Aorta (tissue), 5 donors: ENCODE measurements at places on chromosomes 4 and X.
A peak's percentile ranks its signal among the peaks of the same experiment; 100 is the strongest.

GRCh38 chr4:16908377-16909021 is 10.1 kb upstream of the LDB2 start:
- no peak for DNase-seq
- no peak overlapping the region for H3K27ac ChIP-seq
- no peaks in the 10 kb centered on the region for H3K36me3 ChIP-seq
- H3K4me1 ChIP-seq, result no peaks in the 10 kb centered on the region
- no peak overlapping the region for H3K4me3 ChIP-seq

- H3K36me3 ChIP-seq, result no peaks in the 10 kb centered on the region
- H3K4me3 ChIP-seq, result no peak overlapping the region
- H3K27me3 ChIP-seq, result no peaks in the 10 kb centered on the region
- no peak overlapping the region for H3K27ac ChIP-seq
- H3K4me1 ChIP-seq, result no peaks in the 10 kb centered on the region
- DNase-seq, result no peak
Observed at GRCh38 chr4:9764155-9764696, 17.2 kb upstream of the DRD5 start.

GRCh38 chr4:17623451-17624001 is 9.1 kb downstream of the MED28 start:
- H3K27ac ChIP-seq, result no peak overlapping the region
- no peaks in the 10 kb centered on the region for H3K27me3 ChIP-seq
- peak; percentile 50 for DNase-seq
- H3K36me3 ChIP-seq, result peaks cover 11% of the 10 kb centered on the region

DNA sequence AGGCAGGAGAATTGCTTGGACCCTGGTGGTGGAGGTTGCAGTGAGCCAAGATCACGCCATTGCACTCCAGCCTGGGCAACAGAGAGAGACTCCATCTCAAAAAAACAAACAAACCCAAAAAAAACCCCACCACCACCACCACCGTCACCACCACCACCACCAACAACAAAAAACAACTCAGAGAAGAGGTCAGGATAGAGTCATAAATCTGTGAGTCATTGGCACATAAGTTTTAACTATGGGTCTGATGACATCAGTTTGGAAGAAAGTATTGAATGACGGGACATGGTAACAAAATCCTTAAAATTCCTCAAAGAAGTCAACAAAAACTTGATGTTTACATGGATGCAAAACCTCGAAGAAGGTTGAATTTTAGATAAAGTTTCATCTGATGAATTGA is 288.0 kb upstream of the SFRP2 start:
- no peaks in the 10 kb centered on the region for H3K27me3 ChIP-seq
- DNase-seq, result no peak
- H3K36me3 ChIP-seq, result no peaks in the 10 kb centered on the region
- H3K27ac ChIP-seq, result no peak overlapping the region

GRCh38 chr4:8603931-8604330 is 11.4 kb downstream of the CPZ start:
- no peak overlapping the region for H3K4me3 ChIP-seq
- H3K36me3 ChIP-seq, result no peaks in the 10 kb centered on the region
- no peaks in the 10 kb centered on the region for H3K27me3 ChIP-seq
- DNase-seq, result no peak
- H3K4me1 ChIP-seq, result no peaks in the 10 kb centered on the region

- no peak overlapping the region for H3K4me3 ChIP-seq
- peaks cover 2% of the 10 kb centered on the region for H3K27me3 ChIP-seq
- no peaks in the 10 kb centered on the region for H3K4me1 ChIP-seq
- H3K27ac ChIP-seq, result no peak overlapping the region
Observed at GRCh38 chr4:165723051-165723795, 149.8 kb upstream of the TLL1 start.

DNA sequence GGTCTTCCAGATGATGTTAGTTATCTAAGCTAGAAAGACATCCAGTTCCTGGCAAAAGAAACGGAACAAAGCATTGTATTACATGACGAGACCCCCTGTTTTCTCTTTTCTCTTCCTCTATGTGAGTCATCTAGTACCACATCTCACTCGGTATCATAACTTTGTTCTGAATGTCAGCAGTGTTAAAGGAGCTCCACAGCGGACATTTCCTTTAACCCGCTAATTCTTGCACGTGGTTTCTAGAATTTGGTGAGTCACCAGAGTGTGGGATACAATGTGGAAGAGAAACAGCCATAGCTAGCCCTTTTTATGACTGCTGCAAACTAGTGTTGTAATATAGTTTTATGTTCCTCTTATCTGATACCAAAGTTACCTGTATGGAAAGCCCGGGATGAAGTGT is 243.7 kb downstream of the TENM3 start:
- H3K36me3 ChIP-seq, result no peaks in the 10 kb centered on the region
- H3K27me3 ChIP-seq, result no peaks in the 10 kb centered on the region
- no peak overlapping the region for H3K4me3 ChIP-seq
- no peaks in the 10 kb centered on the region for H3K4me1 ChIP-seq
- DNase-seq, result no peak

DNA sequence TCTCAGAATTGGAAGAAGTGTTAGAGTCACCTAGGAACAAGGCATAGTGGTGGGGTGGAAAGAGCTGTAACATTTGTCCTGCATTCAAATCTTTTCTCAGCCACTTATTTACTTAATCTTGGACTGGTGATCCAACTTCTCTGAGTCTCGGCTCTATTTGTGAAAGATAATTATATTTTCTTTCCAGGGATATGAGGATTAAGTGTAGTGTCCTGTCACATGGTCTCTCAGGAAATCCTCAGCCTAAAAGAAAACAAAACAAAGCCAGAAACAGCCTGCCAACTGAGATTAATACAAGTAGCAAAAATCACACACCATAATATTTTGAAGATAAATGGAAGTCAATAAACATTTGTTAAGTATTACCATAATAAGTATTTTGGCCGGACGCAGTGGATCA is 33.3 kb upstream of the ETNPPL start:
- H3K27me3 ChIP-seq, result no peaks in the 10 kb centered on the region
- H3K36me3 ChIP-seq, result no peaks in the 10 kb centered on the region
- no peaks in the 10 kb centered on the region for H3K4me1 ChIP-seq
- H3K4me3 ChIP-seq, result no peak overlapping the region

- peaks cover 1% of the 10 kb centered on the region for H3K27me3 ChIP-seq
- H3K4me1 ChIP-seq, result no peaks in the 10 kb centered on the region
- H3K27ac ChIP-seq, result no peak overlapping the region
- DNase-seq, result no peak
- H3K36me3 ChIP-seq, result no peaks in the 10 kb centered on the region
Observed at GRCh38 chr4:73883306-73883705, 14.1 kb downstream of the CXCL1 start.

DNA sequence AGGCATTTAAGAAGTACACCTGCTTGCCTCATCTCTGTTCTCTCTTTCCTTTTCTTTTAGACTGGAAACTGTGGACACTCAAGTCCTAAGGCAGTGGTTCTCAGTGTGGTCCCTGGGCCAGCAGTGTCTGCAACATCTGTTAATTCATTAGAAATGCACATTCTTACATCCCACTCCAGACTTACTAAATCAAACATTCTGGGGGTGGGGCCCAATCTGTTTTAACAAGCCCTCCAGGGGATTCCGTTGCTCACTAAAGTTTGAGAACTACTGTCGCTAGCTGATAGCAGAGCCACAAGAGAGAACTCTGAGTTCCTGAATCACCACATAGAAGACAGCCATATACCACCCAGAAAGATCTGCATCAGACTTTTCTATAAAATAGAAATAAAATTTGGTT is 430.6 kb downstream of the BCOR start:
- no peaks in the 10 kb centered on the region for H3K36me3 ChIP-seq
- no peaks in the 10 kb centered on the region for H3K27me3 ChIP-seq
- H3K4me3 ChIP-seq, result no peak overlapping the region
- DNase-seq, result no peak

- no peak overlapping the region for H3K27ac ChIP-seq
- no peak for DNase-seq
- H3K4me3 ChIP-seq, result no peak overlapping the region
- no peaks in the 10 kb centered on the region for H3K36me3 ChIP-seq
- H3K27me3 ChIP-seq, result no peaks in the 10 kb centered on the region
Observed at GRCh38 chr4:145492376-145492775, 10.7 kb downstream of the SMAD1 start.

DNA sequence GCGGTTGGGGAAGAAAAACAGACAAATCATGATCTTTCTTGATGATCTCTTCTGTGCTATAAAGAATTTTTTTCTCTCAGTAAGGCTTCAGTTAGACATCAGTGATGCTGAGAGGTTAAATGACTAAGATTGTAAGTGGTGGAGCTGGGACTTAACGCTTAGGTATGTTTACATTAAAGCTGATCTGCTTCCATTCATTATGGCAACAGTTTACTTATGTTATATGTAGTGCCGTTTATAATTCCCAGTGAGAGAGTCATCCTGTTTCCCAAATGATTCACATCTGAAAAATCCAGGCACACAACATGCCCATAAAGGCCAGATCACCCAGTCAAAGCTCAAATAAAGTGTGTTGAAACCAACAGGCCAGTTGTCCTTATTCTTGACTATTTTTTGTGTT is 50.1 kb downstream of the CENPVL3 start:
- no peaks in the 10 kb centered on the region for H3K27me3 ChIP-seq
- no peak overlapping the region for H3K27ac ChIP-seq
- DNase-seq, result no peak
- H3K4me1 ChIP-seq, result no peaks in the 10 kb centered on the region
- no peaks in the 10 kb centered on the region for H3K36me3 ChIP-seq

DNA sequence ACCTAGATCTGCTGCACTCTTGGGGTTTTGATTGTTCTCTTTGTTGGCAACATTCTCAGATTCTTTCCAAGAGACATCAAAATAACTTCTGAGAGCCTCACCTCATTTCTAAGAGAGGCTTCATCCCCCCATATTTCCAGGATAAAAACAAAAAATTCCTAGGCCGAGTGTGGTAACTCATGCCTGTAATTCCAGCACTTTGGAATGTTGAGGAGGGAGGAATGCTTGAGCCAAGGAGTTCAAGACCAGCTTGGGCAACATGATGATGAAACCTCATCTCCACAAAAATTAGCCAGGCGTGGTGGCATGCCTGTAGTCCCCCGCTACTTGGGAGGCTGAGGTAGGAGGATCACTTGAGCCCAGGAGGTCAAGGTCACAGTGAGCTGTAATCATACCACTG is 477.0 kb downstream of the INPP4B start:
- no peaks in the 10 kb centered on the region for H3K27me3 ChIP-seq
- H3K4me1 ChIP-seq, result peaks cover 5% of the 10 kb centered on the region
- DNase-seq, result no peak
- no peak overlapping the region for H3K27ac ChIP-seq

DNA sequence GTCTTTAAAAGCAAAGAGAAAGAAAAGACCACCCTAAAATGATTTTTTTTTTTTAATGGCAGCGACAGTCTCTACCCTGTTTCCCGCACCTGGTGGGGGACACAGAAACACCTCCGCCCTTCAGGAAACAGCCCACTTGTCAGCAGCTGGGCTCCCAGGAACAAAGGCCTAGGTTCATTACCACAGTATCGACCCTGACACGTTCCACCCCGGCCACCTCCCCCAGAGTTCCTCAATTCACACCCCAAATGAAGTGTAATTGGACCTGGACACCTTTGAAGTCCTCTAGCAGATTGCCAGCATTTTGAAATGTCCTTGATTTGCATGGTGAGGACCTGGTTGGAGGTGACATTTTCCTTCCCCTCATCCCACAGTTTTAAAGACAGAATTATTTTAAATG is 175.0 kb upstream of the BCOR start:
- no peak for DNase-seq
- no peak overlapping the region for H3K27ac ChIP-seq
- H3K4me3 ChIP-seq, result no peak overlapping the region

DNA sequence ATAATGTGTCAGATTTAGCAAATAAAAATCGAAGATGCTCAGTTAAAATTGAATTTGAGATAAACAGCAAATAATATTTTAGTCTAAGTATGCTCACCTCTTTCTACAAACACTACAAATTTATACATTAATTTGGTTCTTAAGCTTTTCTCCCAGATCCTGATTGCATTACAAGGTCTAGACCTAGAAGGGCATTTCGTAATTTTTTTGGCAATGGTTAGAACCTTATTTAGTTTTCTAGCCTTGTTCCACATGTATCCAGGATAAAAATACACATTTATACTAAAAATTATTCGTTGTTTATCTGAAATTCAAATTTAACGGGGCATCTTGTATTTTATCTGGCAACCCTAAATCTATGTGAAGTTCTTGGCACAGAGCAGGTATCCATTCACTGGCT is 2.5 kb upstream of the CDKL5 start:
- no peak for DNase-seq
- H3K4me1 ChIP-seq, result peaks cover 2% of the 10 kb centered on the region
- no peak overlapping the region for H3K4me3 ChIP-seq
- no peaks in the 10 kb centered on the region for H3K36me3 ChIP-seq

- H3K27ac ChIP-seq, result no peak overlapping the region
- H3K4me1 ChIP-seq, result no peaks in the 10 kb centered on the region
- H3K27me3 ChIP-seq, result no peaks in the 10 kb centered on the region
- no peak overlapping the region for H3K4me3 ChIP-seq
- no peaks in the 10 kb centered on the region for H3K36me3 ChIP-seq
Observed at GRCh38 chr4:99411041-99411440, 24.1 kb downstream of the ADH7 start.

DNA sequence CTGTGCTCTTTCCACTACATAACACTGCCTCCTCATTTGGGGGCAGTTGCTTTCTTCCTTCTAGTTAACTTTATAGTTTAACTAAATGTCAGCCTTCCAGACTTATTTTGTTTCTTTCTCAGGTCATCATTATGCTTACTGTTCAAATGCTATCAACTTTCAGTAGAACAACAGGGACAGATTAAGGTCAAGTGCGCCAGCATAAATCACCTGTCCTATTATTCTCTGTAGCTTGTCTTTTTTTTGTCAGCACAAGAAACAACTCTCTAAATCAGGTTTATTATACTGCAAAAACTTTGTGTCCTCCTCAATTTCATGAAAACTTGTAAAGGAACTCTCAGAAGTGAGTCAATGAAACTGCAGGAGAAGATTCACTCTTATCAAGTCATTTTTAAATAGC is 19.6 kb downstream of the SPANXA2 start:
- DNase-seq, result no peak
- no peak overlapping the region for H3K27ac ChIP-seq
- H3K4me1 ChIP-seq, result no peaks in the 10 kb centered on the region
- H3K4me3 ChIP-seq, result no peak overlapping the region

GRCh38 chr4:119103263-119103662 is 32.4 kb upstream of the MYOZ2 start:
- no peaks in the 10 kb centered on the region for H3K36me3 ChIP-seq
- peak; percentile 75 for DNase-seq
- no peak overlapping the region for H3K4me3 ChIP-seq
- H3K27me3 ChIP-seq, result no peaks in the 10 kb centered on the region
- no peak overlapping the region for H3K27ac ChIP-seq
- peaks cover 5% of the 10 kb centered on the region for H3K4me1 ChIP-seq

- no peak within 1 kb of the TSS for H3K27ac ChIP-seq
Observed at GRCh38 chr4:121823505-121824170, at the start of gene CCNA2. TSS of gene CCNA2 (minus strand) at chr4:121823883. CDS start at chr4:121823628, 255 bp downstream.

DNA sequence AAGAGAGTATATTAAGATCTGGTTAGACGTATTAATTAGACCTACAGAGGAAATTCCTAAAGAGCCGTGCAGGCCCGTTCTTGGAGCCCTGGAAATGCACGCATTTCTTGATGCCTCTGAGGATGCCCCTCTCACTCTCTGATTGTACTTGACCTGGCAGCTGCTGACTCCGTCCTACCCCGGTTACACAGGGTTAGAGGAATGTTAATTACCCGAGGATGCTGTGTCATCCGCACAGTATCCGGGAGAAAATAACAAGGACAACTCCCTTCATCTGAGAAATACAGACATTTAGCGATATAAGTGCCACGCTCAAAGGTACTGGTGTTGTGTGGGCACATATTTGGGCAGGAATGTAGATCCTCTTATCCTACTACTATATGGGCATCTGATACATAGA is 404.6 kb upstream of the FAT1 start:
- no peaks in the 10 kb centered on the region for H3K27me3 ChIP-seq
- no peak for DNase-seq
- no peak overlapping the region for H3K27ac ChIP-seq
- H3K4me3 ChIP-seq, result no peak overlapping the region
- H3K4me1 ChIP-seq, result no peaks in the 10 kb centered on the region
- H3K36me3 ChIP-seq, result no peaks in the 10 kb centered on the region
